ENCODE measurements at places on chromosomes 5 and 9.

DNA sequence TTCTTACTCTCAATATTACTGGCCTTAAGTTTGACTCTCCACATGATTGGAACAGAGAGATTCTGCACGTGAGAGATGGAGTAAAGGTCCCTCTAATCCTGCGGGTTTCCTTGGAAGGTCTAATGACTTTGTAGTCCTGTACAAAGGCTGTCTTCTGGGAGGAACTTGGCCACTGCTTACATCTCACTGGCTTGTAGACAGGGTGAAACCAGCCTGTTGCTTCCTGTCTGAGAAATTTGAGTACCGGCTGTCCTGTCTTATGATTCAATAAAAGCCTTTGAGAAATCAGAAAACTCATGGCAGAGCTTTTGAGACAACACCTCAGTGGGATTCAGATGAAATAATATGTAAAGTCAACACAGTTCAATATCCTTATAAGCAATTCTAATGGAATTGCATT is 43.0 kb downstream of the IL31RA start:
- no peak overlapping the region for H3K4me3 ChIP-seq
- no peaks in the 10 kb centered on the region for H3K4me1 ChIP-seq
- peaks cover 4% of the 10 kb centered on the region for H3K36me3 ChIP-seq
- no peak overlapping the region for H3K27ac ChIP-seq

DNA sequence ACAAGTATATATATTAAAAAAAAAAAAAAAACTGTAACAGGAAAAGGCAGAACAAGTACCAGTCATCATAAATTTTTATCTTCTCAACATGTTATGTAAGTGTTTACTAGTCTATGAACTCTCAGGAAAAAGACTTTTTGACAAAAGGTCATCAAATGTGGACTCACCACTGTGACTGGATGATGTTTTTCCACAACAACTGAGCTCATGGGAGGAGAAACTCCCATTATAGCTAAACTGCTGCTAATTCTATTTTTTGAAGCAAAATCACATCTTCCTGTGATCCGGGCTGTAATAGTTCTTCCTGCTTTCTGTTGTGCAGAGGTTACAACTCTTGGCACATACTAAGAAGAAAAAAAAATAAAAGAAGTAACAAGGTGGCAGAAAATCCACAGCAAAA is 39.6 kb downstream of the POC5 start:
- no peaks in the 10 kb centered on the region for H3K4me1 ChIP-seq
- H3K27me3 ChIP-seq, result no peaks in the 10 kb centered on the region
- no peak overlapping the region for H3K27ac ChIP-seq
- no peaks in the 10 kb centered on the region for H3K36me3 ChIP-seq
- no peak for DNase-seq
- no peak overlapping the region for H3K4me3 ChIP-seq

- H3K4me3 ChIP-seq, result no peak overlapping the region
- H3K36me3 ChIP-seq, result no peaks in the 10 kb centered on the region
- H3K4me1 ChIP-seq, result peaks cover 4% of the 10 kb centered on the region
These were observed 129.2 kb downstream of the LHFPL2 start for GRCh38 chr5:78519198-78519941.

DNA sequence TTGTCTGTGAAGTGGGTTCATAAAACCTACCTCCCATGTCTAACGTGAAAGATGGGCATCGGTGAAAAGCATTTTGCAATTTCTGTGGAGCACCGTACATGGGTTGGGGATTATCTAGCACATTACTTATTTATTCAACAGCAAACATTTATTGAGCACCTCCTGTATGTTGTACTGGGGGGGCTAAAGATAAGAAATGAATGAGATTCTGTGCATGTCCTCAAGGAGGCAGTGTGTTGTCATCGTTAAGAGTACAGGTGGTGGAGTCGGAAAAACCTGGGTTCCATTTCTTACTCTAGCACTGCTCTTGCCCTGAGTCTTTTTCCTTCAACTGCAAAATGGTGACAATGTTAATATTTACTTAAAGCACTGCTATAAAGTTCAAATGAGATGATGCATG is 30.4 kb upstream of the DENND1A start:
- H3K36me3 ChIP-seq, result no peaks in the 10 kb centered on the region
- no peak for DNase-seq
- no peaks in the 10 kb centered on the region for H3K27me3 ChIP-seq
- no peak overlapping the region for H3K27ac ChIP-seq

GRCh38 chr5:145984072-145984471 is 47.7 kb downstream of the SH3RF2 start:
- H3K4me1 ChIP-seq, result peaks cover 8% of the 10 kb centered on the region
- no peak overlapping the region for H3K4me3 ChIP-seq
- H3K27ac ChIP-seq, result no peak overlapping the region
- H3K36me3 ChIP-seq, result no peaks in the 10 kb centered on the region

GRCh38 chr9:117030254-117030768 is 343.2 kb downstream of the TRIM32 start:
- no peak for DNase-seq
- no peak overlapping the region for H3K4me3 ChIP-seq
- H3K36me3 ChIP-seq, result no peaks in the 10 kb centered on the region
- H3K27me3 ChIP-seq, result no peaks in the 10 kb centered on the region

DNA sequence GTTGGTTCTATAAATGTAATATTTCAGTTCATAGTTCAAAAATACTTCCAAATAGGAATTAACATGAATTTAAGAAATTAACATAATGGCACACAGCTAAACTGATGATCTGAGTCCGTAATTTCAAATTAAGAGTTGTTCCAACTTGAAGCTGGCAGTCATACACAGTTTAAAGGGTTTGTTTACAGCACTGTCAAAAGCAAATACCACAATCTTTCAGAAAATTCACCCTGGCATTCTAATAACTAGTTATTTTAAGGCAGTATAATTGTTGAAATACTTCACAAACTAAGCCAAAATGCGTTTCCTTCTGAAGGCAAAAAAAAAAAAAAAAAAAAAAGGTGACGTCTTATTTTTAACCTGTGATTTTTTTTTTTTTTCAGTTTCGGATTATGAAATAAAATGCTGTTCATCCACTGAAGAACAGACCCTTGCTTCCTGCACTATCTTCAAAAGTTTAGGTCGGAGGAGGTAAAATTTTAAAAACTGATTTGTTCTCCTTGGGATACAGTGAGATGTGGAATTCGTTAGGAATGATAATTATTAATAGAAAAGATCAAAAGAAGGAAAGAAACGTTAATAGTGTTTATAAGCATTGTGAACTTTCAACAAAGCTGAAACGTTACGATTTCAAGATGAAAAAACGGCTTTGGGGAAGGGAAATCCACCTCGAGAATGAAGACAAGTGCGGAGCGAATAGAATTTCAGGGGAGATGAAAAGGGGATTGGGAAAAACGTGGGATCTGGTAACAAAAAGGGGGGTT is 850 bp downstream of the IL6ST start:
- no peaks in the 10 kb centered on the region for H3K36me3 ChIP-seq
- no peaks in the 10 kb centered on the region for H3K27me3 ChIP-seq
- no peak for DNase-seq
- no peak overlapping the region for H3K27ac ChIP-seq
- H3K4me3 ChIP-seq, result peak overlapping the region; percentile 96
- H3K4me1 ChIP-seq, result no peaks in the 10 kb centered on the region

DNA sequence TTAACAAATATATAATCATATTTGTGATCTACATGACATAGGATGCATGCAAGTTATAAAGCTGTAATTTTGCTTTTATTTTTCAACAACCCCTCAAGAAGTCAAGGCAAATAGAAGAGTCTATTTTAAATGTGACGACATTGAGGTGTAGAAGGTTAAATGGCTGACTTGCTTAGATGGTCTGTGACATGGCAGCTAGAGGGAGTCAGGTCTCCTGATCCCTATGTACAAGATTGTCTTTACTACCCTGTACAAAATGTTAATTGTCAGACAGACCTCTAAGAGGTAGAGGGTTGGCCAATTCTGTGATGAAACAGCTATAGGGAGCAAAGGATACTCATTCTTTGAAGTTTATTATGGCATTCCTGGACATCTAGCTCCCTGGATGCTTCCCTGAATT is 380.9 kb upstream of the MEF2C start:
- no peak overlapping the region for H3K27ac ChIP-seq
- H3K4me3 ChIP-seq, result no peak overlapping the region
- no peaks in the 10 kb centered on the region for H3K27me3 ChIP-seq
- no peaks in the 10 kb centered on the region for H3K4me1 ChIP-seq
- H3K36me3 ChIP-seq, result no peaks in the 10 kb centered on the region

DNA sequence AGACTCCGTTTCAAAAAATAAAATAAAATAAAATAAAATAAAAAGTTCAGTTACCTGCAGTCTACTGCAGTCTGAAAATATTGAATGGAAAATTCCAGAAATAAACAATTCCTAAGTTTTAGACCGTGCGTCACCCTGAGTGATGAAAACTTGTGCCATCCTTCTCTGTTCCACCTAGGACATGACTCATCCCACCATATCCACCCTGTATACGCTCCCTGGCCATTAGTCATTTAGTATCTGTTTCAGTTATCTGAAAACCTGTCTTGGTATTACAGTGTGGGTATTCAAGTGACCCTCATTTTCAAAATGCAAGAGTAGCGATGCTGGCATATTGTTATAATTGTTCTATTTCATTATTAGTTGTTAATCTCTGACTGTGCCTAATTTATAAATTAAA is 51.8 kb upstream of the TEX48 start:
- no peak overlapping the region for H3K4me3 ChIP-seq
- H3K4me1 ChIP-seq, result no peaks in the 10 kb centered on the region
- no peak for DNase-seq
- H3K27ac ChIP-seq, result no peak overlapping the region
- H3K27me3 ChIP-seq, result no peaks in the 10 kb centered on the region

DNA sequence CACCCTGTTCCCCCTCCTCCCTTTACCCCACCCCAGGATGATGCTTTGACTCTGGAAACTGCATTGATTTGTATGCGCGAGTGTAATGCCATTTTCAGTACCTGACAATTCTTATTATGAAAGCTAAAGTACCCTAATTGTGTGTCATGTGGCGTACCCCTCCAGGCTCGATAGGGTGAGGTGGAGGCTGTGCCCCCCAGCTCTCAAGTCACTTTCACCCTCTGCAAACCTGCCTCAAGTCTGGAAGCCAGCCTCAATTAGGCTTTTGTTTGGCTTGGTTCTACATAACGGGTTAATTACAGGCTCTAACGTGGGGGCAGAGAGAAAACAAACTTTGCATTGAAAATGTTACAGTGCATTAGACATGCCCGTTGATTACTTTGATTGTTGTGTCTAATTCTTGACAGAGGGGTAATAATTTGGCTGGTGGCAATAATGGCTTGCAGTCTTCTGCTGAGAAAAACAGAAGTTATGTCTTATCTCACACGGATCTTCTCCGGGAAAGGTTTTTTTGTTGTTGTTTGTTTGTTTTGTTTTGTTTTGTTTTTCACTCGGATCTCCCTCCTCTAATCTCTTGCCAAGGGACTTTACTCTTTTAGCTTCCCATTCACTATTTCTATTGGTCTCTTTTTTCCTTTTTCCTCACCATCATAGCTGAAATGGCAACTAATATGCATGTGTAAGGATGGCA is 12.6 kb downstream of the ISL1 start:
- no peaks in the 10 kb centered on the region for H3K36me3 ChIP-seq
- DNase-seq, result no peak
- no peaks in the 10 kb centered on the region for H3K4me1 ChIP-seq
- H3K4me3 ChIP-seq, result peak overlapping the region; percentile 30
- H3K27me3 ChIP-seq, result peaks cover 87% of the 10 kb centered on the region
- H3K27ac ChIP-seq, result no peak overlapping the region

DNA sequence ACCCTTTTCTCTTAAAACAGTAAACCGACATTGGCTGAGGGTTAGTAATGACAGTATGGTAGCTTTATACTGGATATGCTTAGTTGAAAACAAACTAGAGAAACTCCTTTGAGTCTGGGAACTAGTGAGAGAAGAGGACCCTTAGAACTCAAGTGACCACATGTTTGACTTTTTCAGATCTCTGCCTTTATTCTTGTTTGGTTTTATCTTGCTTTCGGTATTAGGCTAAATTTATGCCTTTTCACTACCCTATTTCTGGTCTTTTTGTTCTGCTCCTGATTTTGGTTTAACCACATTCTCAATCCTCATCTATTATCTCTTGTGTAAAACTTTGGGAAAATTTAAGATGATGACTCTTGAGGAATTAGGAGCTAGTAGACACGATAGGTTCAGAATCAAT is 11.0 kb downstream of the SNAPC3 start:
- peaks cover 60% of the 10 kb centered on the region for H3K36me3 ChIP-seq
- H3K4me1 ChIP-seq, result no peaks in the 10 kb centered on the region
- no peak overlapping the region for H3K27ac ChIP-seq
- no peak for DNase-seq

GRCh38 chr5:172548981-172549687 is 91.9 kb upstream of the NEURL1B start:
- DNase-seq, result no peak

GRCh38 chr5:36669015-36669651 is 62.7 kb downstream of the SLC1A3 start:
- H3K4me3 ChIP-seq, result no peak overlapping the region
- no peaks in the 10 kb centered on the region for H3K4me1 ChIP-seq
- no peak for DNase-seq
- no peak overlapping the region for H3K27ac ChIP-seq
- no peaks in the 10 kb centered on the region for H3K36me3 ChIP-seq

DNA sequence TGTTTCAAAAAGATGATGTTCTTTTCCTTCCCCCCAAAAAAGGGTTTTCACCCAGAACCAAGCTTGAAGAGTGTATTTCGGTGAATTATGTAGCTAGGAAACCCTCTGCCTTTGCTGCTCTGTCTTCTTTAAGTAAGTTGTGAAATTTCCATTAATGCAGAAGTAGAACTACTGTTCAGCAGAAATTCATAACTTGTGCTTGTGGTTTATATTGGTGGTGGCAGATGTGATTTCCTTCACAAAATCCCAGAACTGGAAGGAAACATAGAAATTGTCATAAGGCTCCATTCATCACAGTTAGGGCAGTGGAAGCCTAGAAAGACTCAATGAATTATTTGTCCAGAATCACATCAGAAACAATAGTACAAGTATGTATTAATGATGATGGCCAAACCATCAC is 42.1 kb upstream of the DAB2 start:
- no peak for DNase-seq
- no peak overlapping the region for H3K4me3 ChIP-seq
- H3K36me3 ChIP-seq, result no peaks in the 10 kb centered on the region
- H3K27ac ChIP-seq, result no peak overlapping the region
- no peaks in the 10 kb centered on the region for H3K4me1 ChIP-seq

- H3K4me3 ChIP-seq, result no peak overlapping the region
- H3K4me1 ChIP-seq, result no peaks in the 10 kb centered on the region
- no peaks in the 10 kb centered on the region for H3K27me3 ChIP-seq
- H3K27ac ChIP-seq, result no peak overlapping the region
- DNase-seq, result peak; percentile 46
- H3K36me3 ChIP-seq, result no peaks in the 10 kb centered on the region
These were observed 10.4 kb upstream of the SPINK4 start for GRCh38 chr9:33229359-33230114.
